ENCODE measurements at places on chromosomes 11 and 22.

DNA sequence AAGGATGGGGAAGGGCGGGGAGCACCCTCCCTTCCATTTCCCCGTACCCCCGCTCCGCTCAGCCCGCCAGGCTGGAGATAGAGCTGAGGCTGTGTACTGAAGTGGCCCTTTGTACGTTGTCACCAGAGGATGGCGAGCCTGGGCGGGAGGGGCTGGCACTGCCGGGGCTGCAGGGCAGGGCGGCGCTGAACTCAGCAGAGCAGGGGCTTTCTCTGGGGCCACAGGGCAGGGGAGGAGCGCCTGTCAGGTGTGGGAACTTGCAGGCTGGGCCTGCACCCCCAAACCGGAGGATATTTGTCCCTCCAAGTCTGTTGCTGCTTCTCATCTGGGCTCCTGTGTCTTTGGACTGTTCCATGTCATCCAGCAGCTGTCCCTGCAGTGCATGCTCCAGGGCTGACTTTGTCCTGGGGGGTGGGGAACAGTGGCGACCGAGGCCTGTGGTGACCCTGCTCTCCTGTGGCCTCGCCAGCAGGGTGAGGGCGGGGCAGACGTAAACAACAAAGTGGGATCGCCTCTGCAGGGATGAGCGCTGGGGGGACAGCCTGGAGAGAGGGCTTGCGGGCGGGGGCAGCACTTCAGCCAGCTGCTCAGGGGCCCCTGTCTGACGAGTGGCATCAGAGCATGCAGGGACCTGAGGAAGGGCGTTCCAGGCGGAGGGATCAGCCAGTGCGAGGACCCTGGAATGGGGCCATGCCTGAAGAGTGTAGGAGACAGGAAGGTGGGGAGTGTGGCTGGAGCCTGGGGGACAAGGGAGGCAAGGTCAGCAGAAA lies 13.1 kb downstream of the MGAT3 start:
- no peak for DNase-seq

DNA sequence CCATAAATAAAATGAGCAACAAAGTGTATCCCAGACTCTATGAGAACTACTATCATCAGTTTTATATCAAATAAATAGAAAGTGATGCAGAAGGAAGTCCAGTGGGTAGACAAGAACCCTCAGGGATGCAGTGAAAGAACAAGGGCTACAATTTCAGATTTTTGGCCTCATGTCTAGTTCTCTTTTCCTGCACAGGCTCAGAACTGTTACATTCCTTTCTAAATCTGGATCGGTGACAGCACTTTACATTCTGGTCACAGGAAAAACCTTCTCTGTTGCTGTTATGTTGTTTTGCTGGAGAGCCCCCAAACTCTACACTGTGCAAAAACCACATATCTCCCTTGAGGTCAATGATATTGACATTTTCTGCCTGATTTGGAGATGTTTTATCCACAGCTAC lies 108.8 kb upstream of the ANO5 start:
- no peak for DNase-seq

DNA sequence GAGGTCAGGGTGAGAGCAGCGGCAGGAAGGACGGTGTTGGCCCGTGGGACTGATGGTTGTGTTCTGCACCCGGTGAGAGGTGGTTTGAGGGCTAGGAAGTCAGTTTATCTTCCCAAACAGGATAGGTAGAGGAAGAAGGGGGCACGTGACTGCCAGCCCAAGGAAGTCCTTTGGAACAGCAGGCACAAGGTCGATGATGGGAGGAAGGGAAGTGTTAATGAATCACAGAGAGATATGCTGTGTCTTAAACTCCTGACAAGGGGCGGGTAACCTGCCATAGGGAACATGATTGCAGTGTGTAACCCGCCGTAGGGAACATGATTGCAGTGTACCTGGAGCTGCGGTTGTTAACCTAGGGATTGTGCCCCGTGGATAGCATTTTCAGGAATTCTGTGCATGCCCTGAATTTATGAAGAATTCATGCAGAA lies 49.0 kb downstream of the PRR5L start:
- DNase-seq: no peak

GRCh38 chr22:37924386-37925065 lies 18.4 kb downstream of the MICALL1 start:
- no peak for DNase-seq

GRCh38 chr11:104817973-104818372 lies 80.3 kb downstream of the CASP12 start:
- DNase-seq: no peak

- no peak for DNase-seq
Observed at GRCh38 chr22:48372390-48372789, 1455.3 kb downstream of the BRD1 start.

DNA sequence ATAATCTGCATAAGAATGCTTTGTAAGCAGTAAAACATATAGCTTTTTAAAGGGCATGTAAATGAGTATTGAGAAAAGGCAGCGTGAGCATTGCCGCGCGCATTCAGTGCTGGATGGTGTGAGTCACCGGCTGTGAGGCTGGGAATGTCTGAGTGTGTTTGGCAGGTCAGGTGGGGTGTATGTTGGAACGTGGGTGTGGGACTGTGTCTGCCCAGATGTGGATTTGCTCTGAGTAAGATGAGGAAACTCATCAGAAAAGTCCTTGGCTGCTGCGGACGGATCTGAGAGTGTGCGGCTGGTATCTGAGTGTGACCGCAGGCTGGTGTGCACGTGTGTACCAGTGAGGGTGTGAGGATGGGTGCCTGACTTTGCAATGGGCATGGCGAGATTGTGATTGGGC lies 66.2 kb upstream of the NECTIN1 start:
- DNase-seq: no peak

- no peak for DNase-seq
Observed at GRCh38 chr11:42773729-42774128, 538.1 kb upstream of the API5 start.

DNA sequence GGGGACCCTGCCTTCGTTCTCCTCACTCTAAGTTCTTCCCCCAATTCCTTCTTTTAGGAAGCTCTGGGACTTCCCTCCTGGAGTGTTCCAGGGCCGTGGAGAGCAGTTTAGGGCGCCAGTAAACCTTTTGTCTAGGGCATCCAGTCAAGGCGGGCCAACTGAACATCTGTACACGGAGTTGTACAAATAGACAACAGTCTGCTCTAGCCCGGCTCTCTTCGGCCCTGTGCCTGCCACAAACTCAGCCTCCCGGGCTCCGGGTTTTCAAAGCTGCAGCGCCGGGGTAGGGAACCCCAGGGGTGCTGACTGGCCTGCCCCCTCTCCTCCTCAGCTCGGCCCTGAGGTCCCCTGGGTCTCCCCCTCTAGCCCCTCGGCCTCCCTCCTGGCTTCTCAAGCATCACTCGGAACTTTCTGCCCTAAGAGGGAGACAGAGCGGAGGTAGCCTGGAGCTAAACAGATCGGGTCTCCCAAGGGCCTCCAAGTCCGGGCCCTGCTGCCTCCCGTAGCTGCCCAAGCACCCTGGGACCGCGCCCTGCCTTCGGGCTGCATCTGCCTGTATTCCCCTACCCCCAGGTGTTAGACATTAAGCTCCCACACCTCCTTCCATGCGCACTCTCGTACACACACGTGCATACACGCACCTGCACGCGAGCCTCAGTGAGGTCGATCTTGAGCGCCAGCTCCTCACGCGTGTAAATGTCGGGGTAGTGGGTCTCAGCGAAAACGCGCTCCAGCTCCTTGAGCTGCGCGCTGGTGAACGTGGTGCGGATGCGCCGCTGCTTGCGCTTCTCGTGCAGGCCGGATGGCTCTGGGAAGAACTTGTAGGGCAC lies 3.3 kb downstream of the PHOX2A start:
- no peak for DNase-seq

GRCh38 chr22:19876314-19876940 lies 21.8 kb upstream of the GNB1L start:
- no peak for DNase-seq

DNA sequence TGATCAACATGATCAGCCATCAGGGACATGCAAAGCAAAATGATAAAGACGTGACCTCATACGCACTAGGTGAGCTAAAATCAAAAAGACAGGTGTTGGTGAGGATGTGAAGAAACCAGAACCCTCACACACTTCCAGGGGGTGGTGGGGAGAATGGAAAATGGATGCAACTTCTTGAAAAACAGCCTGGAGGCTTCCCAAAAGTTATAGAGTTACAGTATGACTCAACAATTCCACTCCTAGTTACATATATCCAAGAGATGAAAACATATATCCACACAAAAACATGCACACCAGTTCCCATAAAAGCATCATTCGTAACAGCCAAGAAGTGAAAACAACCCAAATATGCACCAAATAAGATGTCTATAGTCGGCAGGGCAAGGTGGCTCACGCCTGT lies 42.1 kb upstream of the APLNR start:
- no peak for DNase-seq

DNA sequence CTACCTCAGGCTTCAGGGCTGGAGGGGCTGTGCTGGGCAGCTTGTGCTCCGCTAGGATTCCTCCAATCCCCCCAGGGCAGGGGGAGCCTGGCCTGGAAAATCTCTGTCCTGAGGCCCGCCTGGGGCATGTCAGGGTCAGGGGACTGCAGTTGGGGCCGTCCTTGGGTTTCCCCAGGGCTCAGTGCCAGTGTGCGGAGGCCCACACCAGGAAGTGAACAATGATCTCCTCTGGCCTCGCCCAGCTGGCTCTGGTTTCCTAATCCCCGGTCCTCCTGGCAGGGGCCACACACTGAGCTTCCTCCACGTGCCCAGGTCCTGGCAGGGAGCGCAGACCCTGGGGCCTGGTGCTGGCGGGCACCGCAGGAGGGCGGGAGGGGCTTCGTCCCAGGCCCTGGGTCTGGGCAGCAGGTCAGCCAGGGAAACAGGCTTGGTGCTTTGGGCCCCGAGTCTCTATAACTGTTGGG lies 1.4 kb upstream of the MUC2 start:
- DNase-seq: no peak

DNA sequence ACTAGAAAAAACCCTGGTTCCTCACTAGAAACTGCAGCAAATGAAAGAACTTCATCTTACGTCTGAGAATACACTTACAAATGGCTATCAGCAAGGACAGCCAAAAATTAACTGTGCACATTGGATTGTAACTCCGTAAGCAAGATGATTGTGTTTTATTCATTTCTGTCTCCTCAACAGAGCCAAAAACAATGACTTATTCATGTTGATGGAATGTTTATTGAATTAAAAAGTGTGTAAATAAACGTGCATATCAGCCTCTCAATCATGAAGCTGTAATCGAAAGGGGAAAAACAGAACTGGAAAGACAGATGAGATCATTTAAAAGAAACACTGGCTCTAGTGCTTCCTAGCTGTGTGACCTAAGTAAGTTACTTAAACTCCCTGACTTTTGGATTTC lies 307.5 kb upstream of the ZC3H12C start:
- no peak for DNase-seq

- no peak for DNase-seq
Observed at GRCh38 chr22:42364604-42365110, 67.5 kb downstream of the NFAM1 start.

GRCh38 chr22:23144932-23145877 lies at the start of gene RAB36:
Gene RAB36, plus strand, starts transcription at chr22:23145477. Its CDS starts 1,140 bp downstream, at chr22:23146617.
- no peak for DNase-seq

- no peak for DNase-seq
Observed at GRCh38 chr11:122220321-122220720, 104.3 kb upstream of the BLID start.

DNA sequence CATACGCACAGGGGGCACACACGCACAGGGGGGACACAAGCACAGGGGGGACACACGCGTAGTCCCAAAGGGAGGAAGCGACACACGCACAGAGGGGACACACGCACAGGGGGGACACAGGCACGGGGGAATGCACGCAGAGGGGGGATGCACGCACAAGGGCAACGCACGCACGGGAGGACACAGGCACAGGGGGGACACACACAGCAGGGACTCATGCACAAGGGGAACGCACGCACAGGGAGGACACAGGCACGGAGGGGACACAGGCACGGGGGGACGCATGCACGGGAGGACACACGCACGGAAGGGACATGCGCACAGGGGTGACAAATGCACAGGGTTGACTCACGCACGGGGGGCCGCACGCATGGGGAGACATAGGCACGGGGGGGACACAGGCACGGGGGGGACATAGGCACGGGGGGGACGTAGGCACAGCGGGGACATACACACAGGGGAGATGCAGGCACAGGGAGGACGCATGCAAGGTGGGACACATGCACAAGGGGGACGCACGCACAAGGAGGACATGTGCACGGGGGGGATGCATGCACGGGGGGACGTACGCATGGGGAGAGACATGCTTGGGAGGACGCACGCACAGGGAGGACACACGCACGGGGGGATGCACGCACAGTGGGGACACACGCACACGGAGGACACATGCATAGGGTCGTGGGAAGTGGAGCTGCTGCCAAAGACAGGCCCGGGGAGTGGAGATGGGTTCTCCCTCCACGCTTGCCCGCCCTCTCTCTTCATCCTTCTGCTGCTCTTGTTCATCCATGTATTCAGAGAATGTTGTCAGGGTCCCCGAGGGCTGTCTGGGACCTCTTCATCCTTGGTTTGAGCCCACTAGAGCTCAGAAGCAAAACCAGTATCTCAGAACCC lies 41.2 kb downstream of the WNT11 start:
- no peak for DNase-seq

DNA sequence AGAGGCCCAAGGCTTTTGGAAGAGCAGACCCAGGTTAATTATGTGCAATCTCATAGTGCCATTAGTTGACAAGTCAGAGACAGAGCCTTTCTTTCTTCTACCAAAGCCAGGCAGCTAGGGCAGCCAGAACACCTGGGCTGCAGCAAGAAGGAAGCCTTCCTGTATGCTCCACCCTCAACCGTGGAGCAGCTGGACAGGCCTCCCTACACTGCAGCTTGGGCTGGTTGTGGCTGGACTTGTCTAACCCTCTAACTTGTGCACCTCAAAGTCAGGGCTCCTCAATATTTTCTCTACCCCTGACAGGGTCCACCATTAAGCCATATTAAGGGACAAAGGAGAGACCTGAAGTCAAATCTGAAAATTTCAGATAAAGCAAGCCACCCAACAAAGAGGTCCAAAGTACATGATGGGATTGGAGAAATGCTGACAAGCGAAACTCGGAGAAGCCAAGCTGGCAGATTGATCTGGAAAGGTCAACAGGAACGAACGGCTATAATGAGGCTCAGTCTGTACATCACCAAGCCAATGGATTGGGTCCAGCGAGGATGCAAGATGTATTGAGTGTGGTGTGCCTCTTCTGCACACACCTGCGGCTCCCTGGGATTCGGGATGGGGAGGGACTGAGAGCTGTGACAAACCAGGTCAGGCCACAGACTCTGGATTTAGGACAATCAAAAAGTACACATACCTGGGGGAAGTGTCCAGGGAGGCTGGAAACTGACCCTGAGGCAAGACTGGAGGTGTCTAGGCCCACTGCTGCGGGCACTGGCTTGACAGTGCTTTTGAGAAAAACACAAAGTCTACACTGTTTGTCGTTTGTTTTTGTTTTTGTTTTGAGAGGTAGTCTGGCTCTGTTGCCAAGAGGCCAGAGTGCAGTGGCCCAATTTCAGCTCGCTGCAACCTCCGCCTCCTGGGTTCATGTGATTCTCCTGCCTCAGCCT lies 11.7 kb upstream of the SLC43A3 start:
- DNase-seq: no peak

DNA sequence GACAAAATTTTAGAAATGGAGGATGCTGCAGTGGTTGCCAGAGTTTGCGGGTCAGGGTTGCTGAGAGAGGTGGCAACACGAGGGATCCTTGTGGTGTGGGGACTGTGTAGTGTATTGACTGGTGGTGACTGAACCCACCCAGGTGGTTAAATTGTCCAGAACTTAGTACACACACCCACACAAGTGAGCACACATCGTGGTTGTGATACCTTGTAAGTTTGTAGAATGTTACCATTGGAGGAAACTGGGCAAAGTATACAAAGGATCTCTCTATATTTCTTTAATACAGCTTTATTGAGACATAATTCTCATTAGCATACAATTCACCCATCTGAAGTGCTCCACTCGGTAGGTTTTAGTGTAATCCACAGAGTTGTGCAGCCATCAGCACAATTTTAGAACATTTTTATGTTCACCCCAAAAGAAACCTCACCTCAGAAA lies 56.1 kb downstream of the MED15 start:
- DNase-seq: no peak

All from KBM-7 (cell line).